Neural progenitor cell (in vitro differentiated cells): ENCODE measurements at places on chromosomes 5 and 9. TPM values are rescaled to one million over a fixed set of nuclear protein-coding genes. Genes with fewer than 3 reads are reported as not detected.

DNA sequence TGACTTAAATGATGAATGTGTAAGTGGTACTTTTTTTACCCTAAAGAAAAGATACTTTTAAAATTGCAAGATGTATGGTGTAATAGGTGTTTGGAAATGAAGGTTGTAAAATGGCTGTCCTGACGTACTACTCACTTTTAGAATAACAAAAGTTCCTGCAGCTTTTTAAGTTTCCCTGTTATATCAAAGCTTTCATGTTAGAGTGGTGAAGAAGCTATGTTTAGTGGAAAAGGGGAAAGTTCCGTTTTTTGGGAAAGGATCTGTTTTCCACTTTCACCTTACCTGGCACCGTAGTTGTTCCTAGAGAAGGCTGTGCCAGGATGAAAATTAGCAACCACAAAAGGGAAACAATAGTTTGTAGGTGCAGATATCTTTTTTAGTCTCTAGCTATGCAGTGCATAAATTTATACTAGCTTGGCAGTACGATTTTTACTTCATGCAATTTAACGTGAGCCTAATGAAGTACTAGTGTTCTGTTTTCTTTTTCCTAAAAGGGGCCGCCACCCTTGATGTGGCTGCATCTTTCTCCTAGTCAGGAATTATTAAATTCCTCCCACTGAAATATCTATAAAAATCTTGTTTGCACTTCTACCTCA lies 1.3 kb downstream of the TNPO1 start:
- DNase-seq: no peak

GRCh38 chr5:111755942-111756381 lies 1.0 kb downstream of the NREP start:
- DNase-seq: peak; percentile 34

GRCh38 chr9:94554439-94555331 lies at the start of gene PCAT7:
PCAT7 (plus strand) TSS chr9:94555083.
- DNase-seq: peak; percentile 93

Gene INSL6
- not detected in 2 replicates for total RNA-seq

Gene FSD1L
- total RNA-seq: 11.5 and 19.8 TPM in 2 replicates
